ENCODE measurements at places on chromosomes 11 and 22. TPM values are rescaled to one million over a fixed set of nuclear protein-coding genes. Genes with fewer than 3 reads are reported as not detected.

NRIP3 gene
- 0.60 TPM for total RNA-seq

WNT7B gene
- 68.5 TPM for total RNA-seq

DUSP8 gene
- total RNA-seq = 2.2 TPM

SCGB2A2 gene
- not detected for total RNA-seq

RTN4RL2 gene
- 99.6 TPM for total RNA-seq

SLC22A9 gene
- not detected for total RNA-seq

All from A549 treated with Mapracorat at 1 μM for 4 hours (cell line).